ENCODE measurements at places on chromosomes 3 and 15.

DNA sequence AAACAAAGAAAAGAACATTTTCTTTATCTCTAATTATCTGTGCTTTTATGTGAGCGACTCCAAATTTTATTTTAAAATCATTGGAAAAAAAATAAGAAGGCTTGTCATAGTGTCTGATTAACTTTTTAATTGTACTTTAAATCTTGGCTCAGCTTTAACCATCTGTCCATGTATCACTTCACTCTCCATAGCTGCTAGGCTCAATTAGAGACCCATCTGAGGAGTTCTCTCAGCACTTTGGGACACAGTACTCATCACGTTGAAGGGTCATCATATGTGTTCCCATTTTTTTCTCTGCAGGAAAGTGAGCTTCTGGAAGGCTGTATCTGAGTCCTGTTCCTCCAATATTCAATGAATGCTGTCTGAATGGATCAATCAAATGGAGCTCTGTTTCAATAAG lies 908.5 kb upstream of the ROBO1 start:
- DNase-seq, result no peak

DNA sequence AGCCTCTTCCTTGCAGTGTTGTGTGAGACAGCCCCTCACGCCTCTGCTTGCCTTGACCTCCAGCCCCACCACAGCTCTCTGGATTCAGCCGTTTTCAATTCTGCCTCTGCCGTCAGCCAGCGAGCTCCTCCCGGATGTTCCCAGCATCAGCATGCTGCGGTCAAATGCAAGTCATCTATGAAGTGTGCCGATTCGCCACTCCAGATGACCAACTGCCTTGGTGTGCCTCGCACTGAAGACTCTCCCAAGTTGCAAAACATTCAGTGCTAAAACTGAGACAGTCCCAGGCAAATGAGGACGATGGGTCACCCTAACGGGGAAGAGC lies 30.6 kb upstream of the RASA2 start:
- no peak for DNase-seq

DNA sequence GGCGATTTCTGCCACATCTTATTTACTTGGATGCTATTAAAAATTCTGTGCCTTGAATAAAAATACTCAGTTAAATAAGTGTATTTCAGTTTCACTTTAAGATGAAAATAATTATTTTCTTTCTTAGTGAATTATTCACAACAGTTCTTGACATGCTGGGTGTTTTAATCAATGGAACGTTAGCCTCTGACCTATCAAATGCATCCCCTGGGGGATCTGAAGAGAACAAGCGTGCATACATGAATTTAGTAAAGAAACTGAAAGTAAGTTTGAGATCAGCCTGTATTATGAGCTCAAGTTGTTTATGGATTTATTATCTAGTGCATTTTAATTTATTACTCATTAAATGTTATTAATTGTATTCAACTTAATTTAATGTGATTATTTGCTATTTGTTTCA lies 597 bp downstream of the P2RY12 start:
- no peak for DNase-seq

DNA sequence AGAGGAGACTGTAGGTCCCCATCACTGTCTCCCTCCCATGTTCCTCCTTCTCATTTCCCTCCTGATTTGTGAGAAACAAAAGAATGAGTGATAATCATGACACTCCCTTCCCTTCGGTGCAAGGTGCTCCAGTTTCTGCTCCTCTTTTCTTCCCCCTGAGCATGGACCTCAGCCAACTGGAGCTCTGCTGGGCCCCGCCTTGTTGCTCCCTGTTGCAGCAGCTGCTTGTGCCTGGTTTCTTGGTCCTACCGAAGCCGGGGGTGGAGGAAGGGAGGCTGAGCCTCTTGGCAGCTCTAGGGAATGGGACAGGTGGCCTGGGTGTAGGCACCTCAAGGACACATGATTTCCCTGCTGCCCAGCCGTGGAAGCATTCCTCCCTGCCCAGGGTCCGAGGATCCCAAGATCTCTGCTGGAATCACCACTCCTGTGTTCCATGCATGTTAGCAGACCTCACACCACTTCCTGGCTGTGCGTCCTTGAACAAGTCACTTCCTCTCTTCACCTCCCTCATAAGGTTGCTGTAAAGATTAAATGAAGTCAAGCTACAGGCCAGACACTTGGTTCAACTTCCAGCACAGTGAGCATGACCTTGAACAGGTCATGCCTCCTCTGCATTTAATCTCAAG lies 131.6 kb upstream of the ABHD17C start:
- DNase-seq, result no peak

- no peak for DNase-seq
Observed at GRCh38 chr15:56187665-56188064, 56.0 kb downstream of the RFX7 start.

DNA sequence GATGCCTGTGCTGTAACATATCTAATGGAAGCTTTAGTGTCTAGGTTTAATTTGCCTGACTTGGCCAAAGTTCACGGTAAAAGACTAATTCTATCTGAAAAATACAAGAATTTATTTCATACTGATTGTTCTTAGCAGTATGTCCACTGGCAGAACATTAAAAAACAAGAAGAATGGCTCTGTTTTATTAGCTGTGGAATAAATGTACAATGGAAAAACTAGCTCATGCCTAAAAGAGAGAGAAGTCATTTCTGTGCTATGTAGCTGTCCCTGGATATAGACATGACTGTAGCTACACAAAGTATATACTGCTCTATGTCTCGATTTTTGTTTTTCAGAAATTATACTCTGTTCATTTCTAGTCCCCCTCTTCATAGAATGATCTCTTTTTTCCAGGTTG lies 13.9 kb upstream of the VGLL3 start:
- DNase-seq, result no peak
